Right ventricle myocardium inferior (tissue), 1 donor: ENCODE measurements at places on chromosomes 7 and 10. TPM values are rescaled to one million over a fixed set of nuclear protein-coding genes. Genes with fewer than 3 reads are reported as not detected.
A peak's percentile ranks its signal among the peaks of the same experiment; 100 is the strongest.

GRCh38 chr10:120506674-120507073 lies 49.6 kb downstream of the PLPP4 start:
- DNase-seq: no peak

DNA sequence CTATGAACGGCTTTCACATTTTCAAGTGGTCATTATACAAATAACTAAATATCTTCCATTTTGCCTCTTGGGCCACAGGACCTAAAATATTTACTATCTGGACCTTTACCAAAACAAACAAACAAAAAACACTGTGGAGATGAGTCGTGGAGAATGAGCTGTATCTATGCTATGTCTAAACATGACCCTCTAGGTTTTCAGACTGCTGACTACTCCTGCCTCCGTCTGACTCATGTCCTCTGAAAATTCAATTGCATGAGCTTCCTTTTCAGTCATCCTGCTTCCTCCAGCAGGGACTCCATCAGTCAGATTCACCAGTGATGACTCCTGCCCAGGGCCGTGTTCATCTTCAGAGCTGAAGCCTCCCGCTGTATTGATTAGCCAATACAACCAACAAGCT lies 96.8 kb downstream of the COL28A1 start:
- no peak for DNase-seq

- peak; percentile 86 for DNase-seq
Observed at GRCh38 chr10:78756604-78757343, 312.0 kb upstream of the ZMIZ1 start.

Gene EPHA1
- total RNA-seq: not detected

DNA sequence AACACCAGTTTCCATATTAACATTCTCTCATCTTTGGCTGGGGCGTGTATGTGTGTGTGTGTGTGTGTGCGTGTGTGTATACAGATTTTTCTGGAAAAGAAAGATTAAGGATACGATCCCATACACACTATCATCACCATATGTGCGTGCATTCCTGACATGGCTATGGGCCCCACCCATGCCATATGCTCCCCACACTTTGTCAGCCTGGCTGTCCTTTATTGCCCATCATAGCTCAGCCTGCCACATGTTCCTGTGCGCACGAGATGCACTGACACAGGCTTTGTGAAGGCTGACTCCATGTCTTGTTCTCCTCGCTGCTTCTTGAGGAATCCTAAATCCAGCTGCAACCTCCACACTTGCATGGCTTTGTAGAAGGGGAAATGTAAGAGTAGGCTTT lies 984.1 kb downstream of the LRMDA start:
- no peak for DNase-seq

Gene IPMK
- total RNA-seq: 2.5 TPM

DNA sequence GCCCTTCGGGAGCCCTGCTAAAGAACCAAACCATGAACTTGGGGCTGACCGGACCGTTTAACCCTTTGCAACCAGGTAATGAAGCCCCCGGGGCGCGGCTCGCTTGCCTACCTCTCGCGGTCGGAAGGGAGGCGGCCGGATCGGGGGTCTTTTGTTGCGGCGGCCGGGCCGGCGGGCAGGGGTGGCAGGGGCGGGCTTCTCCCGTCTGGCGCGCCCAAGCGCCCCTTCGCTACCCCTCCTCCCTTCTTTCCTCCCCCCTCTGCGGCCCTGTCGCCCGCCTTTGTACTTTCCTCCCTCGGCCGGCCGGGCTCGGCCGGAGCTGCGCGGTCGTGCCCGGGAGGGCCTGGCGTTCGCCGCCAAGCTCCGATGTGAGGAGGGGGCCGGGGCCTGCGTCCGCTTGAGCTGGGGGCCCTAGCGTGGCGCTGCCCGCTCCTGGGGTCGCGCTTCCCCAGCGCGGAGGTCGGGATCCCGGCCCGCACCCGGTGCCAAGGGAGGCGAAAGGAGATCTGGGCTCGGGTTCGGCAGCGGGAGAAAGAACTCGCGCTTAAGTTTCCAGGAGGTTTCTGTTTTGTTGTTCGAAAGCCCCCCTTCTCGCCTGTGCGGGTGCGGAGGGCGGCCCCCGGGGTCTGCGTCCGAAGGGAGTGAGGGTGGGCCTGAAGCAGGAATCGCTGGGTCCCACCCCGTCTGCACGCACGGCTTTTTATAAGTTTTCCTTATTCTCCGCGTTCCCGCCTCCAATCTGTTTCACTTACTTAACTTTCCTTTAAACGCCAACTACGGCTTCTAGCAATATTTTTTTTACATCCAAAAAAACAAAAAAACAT lies 436.8 kb upstream of the GALNT17 start:
- no peak for DNase-seq

- no peak for DNase-seq
Observed at GRCh38 chr7:118029826-118030422, 154.0 kb upstream of the LSM8 start.

- no peak for DNase-seq
Observed at GRCh38 chr7:139990142-139990535, 72.6 kb downstream of the PARP12 start.

- DNase-seq: no peak
Observed at GRCh38 chr7:120097020-120097419, 176.0 kb upstream of the KCND2 start.

- DNase-seq: peak; percentile 40
Observed at GRCh38 chr7:164882-165660, 27.3 kb upstream of the FAM20C start.

Gene KCNMA1
- total RNA-seq: 2.2 TPM

DNA sequence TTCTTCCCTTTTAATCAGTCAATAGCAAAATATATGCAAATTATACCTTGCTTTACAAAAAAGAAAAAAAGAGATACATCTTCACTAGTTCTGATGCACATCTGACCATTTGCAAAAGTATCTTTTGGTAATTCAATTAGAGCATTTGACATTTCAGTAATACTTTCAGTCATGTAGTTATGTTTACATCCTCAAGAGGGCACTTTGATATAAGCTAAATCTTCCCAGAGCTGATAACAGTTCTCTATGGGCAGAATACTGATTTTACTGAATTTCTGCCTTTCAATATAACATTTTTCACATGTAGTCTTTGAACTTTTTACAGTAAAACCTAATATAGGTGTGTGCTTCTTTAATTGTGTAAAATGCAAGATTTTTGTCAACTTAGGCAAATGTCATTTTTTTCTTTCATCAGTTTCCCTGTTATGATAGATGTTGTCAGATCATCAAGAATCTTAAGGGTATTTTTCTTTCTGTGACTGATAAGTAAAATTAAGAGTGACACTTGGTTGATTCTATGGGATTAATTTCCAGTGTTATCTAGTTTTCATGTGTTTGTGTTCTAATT lies 703.5 kb upstream of the SEMA3D start:
- no peak for DNase-seq

DNA sequence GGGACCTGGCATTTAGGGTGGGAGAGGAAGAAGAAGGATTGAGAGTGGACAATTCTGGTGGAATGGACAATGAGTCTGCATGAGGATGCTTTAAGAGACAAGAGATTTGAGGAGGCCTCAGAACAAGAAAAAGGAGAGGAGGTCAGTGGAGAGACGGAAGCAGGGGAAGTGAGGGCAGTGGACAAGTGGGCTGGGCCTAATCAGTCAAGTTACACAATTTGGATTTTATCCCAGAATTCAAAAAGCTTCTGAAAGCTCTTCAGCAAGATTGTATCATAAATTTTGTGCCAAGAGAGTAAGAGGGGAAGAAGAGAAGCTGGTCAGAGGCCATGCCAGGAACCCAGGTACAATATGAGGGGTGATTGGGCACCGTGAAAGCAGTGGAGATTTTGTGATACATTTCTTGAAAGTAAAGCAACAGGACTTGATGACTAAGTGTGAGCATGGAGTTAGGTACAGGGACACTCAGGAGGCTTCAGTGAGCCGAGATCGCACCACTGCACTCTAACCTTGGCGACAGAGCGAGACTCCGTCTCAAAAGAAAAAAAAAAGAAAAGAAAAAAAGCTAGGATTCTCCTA lies 19.3 kb upstream of the TSPAN13 start:
- DNase-seq: no peak

DNA sequence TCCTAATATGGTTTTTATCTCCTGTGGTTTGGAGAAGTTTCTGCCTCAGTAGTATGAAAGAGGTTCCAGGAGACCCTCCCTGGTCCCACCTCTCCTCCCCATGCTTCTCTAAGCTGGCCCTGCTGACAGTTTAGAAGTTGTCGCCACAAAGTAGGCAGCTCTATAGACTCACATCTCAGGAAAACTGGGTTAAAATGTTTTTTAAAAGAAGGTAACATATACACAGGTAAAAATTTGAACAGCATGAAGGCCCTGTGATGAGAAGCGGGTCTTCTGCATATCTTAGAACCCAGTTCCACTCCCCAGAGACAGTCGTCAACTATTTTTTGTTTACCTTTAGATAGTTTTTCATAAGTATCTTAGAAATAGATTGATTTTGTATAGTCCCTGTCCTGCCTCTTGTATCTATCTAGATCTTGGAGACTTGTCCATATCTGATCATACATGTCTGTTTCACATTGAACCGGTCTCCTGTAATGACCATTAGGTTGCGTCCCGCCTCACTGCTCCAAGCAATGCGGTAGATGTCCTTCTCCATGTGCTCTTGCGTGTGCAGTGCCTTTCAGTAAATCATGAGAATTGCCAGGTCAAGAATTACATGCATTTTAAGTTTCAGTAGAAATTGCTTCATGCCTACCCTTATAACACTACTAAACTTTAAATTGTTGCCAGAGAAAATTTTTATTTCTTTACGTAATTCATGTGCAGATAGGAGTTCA lies 2.2 kb downstream of the DUSP5 start:
- DNase-seq: no peak

GRCh38 chr7:83532219-83532618 lies 116.7 kb downstream of the SEMA3E start:
- no peak for DNase-seq

DNA sequence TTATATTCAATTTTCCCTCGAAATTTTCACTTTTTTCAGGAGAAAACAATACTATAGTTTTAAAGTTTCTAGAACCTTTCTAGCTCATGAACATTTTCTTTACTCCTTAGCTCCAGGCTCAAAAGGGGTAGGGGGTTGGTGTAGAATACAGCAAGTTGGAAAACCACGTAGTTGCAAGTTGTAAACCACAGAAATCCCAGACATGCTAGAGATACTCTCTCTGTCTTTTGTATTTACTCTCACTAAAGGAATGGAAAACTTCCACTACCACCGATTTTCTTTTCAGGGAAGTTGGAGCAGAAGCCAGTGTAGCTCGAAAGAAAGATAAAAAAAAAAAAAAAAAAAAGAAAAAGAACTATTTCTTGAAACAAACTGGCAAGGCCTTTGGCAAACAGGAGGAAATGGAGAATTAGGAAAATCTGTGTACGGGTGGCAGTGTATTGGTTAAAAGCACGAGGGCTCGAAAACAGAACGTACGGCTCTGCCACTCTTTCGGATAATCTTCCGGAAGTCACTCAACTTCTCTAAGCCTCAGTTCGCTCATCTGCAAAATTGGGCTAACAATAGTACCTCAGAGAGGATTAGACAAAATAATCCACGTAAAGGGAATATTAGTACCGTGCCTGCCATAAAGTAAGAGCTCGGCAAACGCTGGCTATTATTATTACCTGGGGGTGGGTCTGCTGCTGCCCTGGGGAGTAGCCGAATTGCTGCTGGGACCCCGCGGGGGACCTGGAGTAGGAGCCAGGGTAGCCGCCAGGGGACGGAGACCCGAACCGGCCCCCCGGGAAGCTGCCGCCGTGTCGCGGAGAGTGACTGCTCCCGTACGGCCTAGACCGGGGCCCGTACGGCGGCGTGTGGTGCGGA lies 628 bp downstream of the MPLKIP start:
- no peak for DNase-seq

DNA sequence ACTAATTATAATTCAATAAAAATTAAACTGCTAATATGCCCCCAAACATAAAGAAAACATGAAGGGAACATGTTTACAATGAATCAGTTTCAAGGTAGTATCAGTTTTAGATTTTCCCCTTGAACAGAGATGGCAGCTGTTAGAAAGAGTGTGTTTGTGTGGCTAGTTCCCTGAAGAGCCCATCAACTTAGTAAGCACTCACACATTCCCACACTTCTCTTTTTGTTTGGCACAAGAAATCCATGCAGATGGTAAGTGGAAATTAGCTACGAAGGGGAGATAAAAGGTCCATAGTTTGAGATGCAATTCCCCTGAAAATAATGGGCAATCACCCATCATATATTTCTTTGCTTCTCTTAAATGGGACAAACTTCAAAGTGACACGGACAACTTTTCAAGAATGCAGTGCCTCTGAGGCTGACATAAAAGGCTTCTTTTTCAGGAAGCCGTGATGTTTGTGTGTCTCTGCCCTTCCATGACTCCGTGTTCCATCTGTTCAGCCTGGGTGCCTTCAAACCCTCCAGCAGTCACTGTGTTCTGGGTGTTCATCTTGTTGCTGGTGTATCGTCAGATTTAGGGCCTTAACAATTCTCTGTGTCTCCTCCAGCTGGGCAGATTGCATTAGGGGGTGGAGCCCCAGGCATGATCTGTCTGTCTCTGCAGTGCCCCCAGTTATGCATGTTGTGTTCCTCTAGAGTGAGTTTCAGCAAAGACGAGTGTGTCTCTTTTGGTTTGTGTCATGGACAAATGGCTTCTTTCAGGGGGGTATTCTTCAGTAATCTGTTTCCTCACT lies 259.5 kb upstream of the NPY start:
- DNase-seq: no peak

- DNase-seq: no peak
Observed at GRCh38 chr10:52597189-52597863, 175.3 kb downstream of the MBL2 start.

GRCh38 chr7:87833130-87833529 lies 43.0 kb downstream of the SLC25A40 start:
- no peak for DNase-seq

Gene SH2B2
- total RNA-seq: 1.2 TPM

Gene PLEKHS1
- not detected for total RNA-seq

- no peak for DNase-seq
Observed at GRCh38 chr10:98910048-98910447, 325.6 kb downstream of the HPSE2 start.
